ENCODE measurements at places on chromosomes 12 and 14.

GRCh38 chr14:58942516-58942915, 246.0 kb upstream of the DAAM1 start:
- DNase-seq, result no peak

DNA sequence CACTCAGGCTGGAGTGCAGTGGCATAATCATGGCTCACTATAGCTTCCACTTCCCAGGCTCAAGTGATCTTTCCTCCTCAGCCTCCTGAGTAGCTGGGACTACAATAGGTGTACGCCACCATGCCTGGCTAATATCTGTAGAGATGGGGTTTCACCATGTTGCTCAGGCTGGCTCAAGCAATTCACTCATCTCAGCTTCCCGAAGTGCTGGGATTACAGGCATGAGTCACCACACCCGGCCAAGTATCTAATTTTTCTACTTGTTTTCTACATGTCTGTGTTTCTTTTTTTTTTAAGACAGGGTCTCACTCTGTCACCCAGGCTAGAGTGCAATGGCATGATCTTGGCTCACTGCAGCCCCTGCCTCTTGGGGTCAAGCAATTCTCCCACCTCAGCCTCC, 119.7 kb upstream of the MED13L start:
- DNase-seq, result no peak

- no peak for DNase-seq
Measured at GRCh38 chr12:14290951-14291350, 74.5 kb upstream of the ATF7IP start.

DNA sequence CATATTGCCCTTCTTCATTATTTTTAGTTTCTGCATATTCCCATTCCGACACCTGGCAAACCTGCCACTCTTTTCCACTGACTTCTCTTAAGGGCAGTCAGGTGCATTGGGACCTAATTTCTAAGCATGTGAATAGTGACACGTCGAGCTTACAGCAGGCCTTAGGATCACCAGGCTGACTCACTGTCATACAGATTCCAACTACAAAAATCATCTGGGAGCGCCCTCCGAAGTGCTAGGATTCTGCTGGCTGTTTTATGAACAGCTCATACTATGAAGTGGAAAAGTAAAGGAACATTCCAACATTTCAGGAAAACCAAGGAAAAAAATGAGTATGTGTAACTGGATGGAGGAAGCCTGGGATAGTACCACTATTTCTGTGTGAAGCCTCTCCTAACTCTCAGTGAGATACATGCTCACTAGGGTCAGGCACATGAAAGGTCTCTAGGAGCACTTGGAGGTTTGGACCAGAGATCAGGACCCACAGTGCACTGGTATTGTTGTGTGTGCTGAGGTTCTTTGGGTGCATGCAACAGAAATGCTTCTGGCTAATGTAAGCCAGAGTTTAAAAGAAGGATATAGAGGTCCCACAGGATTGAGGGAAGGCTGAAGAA, 257.4 kb downstream of the ZFP36L1 start:
- DNase-seq, result no peak

- no peak for DNase-seq
Measured at GRCh38 chr12:998020-998874, 7.2 kb downstream of the ERC1 start.

DNA sequence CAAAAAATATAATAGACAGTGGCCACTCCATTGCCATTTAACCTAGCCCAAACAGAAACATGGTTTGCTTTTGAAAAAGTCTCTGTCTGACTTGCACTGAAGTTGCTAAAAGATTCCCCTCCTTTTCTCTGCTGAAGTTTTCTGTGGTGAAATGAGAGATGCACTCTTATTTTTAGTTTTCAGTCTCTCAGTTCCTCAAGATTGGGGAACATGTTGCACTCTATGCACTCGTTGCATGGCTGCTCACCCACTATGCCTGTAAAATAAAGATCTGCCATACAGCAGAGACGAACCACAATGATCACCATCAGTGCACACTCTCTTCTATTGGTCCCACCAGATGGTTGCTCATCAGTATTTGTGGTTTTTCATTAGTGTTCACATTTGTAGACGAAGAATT, 13.1 kb upstream of the DAAM1 start:
- peak; percentile 18 for DNase-seq

DNA sequence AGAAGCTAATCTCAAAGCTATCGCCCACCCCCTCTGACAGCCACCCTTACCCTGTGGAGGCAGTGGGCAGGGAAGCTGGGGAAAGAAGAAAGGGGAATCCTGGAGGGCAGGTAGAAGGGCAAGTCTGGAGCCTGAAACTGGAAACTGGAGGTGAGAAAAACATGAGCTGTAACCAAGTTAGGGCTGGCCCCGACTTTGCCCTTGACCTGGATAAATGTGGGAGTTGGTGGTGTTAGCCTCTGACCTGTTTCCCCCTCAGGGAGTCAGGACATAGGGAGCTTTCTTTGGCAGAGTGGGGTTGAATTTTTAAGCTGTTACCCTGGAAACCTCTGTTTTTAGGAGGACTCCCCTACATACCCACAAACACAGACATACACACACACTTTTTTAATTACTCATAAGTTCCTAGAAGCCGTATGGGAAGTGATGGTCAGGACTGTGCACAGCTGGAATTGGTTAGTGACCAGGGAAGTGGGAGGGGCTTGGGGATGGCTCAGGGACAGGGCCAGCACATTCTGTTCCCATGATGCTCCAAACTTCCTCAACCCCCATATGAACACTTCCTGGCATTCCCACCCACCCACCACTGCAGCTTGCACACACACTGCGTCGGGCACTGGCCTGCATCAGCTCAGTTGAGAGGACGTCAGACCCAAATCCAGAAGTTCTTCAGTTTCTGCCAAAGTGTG, 5.0 kb upstream of the MMP19 start:
- DNase-seq, result no peak

GRCh38 chr14:41860586-41860985, 253.9 kb downstream of the LRFN5 start:
- no peak for DNase-seq

GRCh38 chr12:41530441-41530840, 342.3 kb downstream of the PDZRN4 start:
- DNase-seq, result no peak

- DNase-seq, result no peak
Measured at GRCh38 chr14:86404425-86404824, 874.5 kb downstream of the FLRT2 start.
